ENCODE measurements at places on chromosomes 11 and 22.

DNA sequence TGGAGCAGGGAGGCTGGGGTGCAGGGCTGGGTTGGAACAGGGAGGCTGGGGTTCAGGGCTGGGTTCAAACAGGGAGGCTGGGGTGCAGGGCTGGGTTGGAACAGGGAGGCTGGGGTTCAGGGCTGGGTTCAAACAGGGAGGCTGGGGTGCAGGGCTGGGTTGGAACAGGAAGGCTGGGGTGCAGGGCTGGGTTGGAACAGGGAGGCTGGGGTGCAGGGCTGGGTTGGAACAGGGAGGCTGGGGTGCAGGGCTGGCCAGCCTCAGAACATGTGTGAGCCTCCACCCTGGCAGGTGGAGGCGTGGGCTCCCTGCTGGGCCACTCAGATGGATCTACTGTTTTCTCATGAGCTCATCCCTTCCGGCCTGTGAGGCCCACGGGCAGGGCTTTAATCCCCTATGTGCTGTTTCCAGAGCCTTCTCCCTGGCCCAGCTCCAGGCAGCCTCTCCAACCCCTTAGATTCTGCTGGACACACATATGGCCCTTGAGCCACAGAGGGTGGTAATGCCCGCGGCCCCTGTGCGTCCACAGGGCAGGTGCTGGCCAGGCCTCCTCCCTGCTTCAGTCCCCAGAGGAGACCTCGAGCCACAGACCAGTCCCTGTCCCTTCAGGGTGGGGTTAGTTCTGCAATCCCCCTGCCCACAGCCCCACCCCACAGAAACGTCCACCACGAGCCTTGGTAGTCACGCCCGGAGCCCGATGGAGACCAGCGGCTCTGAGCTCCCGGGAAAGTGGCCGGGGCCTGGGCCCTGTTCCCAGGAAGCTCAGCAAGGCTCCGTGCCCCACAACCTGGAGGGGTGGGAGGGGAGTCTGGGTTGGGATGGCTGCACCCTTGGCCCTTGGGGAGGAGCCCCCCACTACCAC lies 197.9 kb downstream of the BRD1 start:
- DNase-seq: no peak

GRCh38 chr11:102081313-102081712 lies 28.9 kb upstream of the YAP1 start:
- no peak for DNase-seq

DNA sequence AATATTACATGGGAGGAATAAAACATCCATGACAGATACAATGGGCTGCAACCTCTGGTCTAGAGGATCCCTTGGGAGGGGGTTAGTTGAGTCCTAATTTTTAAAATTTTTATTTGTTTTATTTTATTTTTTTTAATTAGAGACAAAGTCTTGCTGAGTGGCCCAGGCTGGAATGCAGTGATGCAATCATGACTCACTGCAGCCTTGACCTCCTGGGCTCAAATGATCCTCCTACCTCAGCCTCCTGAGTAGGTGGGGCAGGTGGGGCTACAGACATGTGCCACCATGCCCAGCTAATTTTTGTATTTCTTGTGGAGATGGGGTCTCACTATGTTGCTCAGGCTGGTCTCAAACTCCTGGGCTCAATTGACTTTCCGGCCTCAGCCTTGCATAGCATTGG lies 43.1 kb downstream of the FDX1 start:
- DNase-seq: no peak

GRCh38 chr11:132992838-132993631 lies 539.3 kb downstream of the OPCML start:
- no peak for DNase-seq

GRCh38 chr22:24338726-24339451 lies 68.3 kb downstream of the SPECC1L start:
- DNase-seq: no peak

- no peak for DNase-seq
Measured at GRCh38 chr11:68508425-68508824, 47.9 kb downstream of the PPP6R3 start.

GRCh38 chr22:39312410-39312809 lies 7.0 kb downstream of the RPL3 start:
- no peak for DNase-seq

DNA sequence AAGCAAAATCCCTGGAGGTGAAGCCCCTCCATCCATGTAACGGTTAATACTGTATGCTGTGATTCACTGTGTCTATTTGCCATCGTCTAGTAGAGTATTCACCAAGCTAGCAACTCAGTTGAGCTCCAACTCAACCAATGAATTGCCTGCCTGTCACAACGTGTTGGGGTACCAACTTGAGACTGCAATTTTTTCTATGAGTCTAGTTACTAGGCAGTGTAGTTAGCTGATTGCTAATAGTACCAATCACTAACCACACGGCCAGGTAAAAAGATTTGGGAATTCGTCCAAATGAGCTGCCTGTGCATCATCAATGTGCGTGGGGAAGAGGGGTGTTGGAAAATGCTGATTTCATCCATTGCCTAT lies 1.0 kb upstream of the BTG4 start:
- DNase-seq: no peak

All from stimulated activated CD8-positive, alpha-beta memory T cell treated with anti-CD3 and anti-CD28 coated beads, Interleukin-4, amount 100 ng/mL, for 1 hour (primary cell).